KBM-7 (cell line): ENCODE measurements at places on chromosomes 1 and 21.
A peak's percentile ranks its signal among the peaks of the same experiment; 100 is the strongest.

GRCh38 chr1:42934541-42935312 is 23.9 kb downstream of the SLC2A1 start:
- no peak for DNase-seq

GRCh38 chr1:47192458-47193384 is 2.9 kb upstream of the PDZK1IP1 start:
- peak; percentile 90 for DNase-seq

DNA sequence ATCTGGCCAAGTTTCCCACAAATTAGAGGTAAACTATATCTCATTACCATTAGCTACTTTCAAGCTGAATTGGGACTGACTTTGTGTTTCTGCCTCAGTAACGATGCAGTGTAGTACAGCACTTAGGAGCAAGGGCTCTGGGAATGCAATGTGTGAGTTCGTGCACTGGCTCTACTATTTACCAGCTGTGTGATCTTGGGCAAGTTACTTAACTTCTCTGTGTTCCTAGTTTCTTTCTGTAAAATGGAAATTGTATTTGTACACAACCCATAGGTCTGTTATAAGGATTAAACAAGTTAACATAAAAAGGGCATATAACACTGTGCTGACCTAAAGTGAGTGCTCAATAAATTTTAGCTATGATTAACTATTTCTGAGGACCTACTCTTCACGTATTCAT is 65.0 kb upstream of the CSF1 start:
- no peak for DNase-seq

DNA sequence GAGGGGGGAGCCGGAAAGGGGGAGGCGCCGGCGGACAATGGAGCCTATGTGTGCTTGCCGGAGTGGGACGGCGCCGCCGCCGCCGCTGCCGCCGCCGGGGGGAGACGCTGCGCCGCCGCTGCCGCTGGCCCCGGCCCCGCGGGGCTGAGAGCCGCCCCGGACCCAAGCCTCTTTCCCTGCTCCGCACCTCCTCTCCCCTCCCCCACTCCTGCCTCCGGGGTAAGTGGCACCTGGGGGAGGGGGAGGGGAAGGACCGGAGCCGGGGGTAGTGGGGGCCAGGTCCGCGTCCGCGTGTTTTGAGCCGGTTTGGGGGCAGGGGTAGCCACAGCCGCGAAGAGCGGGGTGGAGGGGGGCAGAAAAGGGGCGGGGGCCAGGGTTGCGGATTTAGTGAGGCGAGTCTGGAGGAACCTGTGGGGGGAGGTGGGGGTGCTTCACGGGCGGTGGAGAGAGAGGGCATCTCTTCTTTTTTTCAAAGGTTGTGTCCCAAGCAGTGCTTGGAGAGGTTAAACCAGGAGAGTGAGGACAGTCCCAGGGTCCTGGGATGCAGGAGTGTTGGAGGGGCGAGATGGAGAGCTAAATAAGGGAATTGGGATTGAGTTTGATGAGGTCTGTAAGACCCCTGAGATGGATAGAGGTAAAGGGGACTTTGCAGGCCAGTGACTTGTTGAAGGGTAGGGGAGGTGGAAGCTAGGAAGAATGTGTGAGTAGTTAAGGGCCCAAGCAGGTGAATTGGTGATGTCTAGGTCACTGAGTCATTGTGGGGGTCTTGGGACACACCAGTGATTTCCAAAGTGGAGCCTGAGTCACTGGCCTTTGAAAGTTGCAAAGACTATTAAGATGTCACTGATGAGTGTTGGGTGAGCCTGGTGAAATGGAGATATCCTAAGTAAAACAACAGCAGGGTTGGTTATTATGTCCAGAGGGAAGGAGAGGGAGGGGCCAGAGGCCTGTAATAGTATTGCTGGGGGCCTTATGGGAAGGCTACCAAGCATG is 59.1 kb downstream of the BCL9 start:
- DNase-seq = peak; percentile 22

GRCh38 chr1:225825078-225825477 is 15.2 kb downstream of the EPHX1 start:
- no peak for DNase-seq

DNA sequence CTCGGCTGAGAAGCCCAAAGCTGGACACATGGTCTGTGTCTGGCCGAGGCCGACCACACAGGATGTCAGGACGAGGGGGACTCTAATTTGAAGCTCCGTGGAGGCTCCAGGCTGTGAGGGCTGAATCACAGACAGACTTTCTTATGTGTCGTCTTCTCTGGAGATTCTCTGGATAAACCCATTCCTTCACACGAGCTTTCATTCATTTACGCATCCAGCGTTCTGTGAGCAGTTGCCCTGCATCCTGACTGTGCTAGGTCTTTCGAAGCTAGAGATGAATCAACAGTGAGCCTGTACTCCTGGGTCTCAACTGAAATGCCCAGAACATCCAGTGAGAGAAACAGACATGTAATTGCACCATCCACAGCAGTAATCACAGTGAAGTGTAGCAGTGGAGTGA is 49.6 kb downstream of the ECE1 start:
- no peak for DNase-seq

DNA sequence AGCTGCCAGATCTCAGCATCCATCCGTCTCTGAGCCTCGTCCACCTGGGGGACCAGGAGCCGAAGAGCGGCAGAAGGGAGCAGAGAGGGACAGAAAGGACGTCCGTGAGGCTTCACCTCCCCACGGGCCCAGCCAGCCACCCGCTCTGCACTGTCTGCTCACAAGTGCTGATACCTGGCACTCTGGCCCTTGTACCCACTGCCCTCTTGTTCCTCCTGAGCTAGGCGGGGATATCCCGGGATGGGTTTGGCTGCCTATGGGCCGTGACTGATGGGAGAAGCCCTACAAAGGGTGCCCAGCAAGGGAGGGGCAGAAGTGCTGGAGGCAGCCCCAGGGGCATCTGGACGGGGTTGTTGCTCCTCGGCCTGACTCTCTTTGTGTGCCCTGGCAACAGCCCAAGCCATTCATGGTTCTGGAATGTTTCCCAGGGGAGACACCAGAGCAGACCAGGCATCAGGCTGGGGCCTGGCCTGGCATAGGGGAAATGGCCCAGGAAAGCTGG is 57.6 kb downstream of the LDLRAD2 start:
- DNase-seq = no peak

DNA sequence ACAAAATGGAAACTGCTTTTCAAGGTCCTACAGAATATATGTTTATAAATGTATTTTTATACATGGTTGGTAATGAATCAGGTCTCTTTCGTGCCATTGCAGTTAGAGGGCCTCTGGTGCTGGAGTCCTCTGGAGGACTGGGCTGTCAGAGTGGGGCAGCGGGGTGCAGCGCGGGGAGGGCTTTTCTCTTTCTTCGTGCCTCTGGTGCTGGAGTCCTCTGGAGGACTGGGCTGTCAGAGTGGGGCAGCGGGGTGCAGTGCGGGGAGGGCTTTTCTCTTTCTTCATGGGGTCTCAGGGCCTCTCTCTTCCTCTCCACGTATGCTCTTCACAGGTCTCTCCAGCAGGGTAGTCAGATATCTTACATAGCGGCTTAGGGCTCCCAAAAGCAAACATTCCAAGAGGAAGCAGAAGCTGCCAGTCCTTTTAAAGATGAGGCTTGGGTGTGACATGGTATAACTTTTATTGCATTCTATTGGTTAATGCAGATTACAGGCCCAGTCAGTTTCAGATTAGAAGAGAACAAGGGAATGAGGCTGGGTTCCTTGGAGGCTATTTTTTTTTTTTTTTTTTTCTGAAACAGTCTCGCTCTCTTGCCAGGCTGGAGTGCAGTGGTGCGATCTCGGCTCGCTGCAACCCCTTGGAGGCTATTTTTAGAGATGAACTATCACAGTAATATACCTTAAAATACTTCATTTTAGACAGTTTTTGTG is 13.1 kb downstream of the SDCCAG8 start:
- DNase-seq = peak; percentile 70

- DNase-seq = peak; percentile 43
Measured at GRCh38 chr1:21331752-21332478, 41.7 kb upstream of the ECE1 start.

- DNase-seq = no peak
Measured at GRCh38 chr1:216651826-216652418, 71.3 kb downstream of the ESRRG start.

DNA sequence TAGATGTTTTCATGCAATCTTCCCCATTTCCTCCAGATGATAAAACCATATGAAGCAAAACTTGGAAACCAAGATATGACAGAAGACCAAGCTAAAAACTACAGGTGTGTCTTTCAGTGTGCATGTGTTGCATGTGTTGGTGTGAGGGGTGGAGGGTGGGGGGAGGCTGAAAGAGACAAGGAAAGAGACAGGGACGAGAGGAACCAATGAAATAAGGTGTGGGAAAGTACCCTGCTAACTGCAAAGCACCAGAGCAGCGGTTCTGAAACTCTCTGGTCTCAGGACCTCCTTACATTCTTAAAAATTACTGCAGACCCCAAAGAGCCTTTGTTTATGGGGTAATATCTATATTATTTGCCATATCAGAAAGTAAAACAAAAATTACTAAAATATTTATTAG is 87.4 kb upstream of the HIVEP3 start:
- DNase-seq = no peak

DNA sequence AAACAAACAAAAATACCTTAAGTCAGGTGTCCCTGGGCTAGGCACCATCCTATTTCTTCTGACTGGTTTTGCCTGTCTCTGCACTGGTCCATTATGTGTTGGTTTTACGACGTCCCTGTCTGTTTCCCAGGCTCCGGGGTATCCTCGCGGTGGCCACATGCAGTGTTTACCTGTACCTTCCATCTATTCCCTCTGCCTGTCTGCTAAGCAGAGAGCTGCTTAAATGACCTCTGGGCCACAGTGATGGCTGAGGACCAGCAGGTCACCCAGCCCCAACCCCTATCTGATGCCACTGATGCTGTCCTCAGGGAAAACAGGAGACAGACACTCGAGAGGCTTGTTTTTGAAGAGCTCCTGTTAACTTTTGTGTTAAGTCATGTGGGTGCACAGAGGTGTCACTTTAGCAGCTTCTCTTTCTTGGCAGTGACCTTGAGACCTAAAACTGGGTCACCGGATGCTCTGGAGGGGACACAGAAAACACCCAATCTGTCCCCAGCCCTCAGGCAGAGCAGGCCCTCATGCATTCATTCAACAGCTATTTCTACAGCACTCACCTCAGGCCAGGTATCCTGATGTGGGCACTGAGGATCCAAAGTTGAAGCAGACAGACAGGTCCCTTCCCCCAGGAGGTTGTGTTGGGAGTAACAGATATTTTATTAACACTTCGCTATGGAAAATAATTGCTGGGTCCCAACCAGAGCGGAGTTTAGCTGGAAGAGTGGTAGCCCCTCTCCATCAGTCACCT is 4.4 kb upstream of the EFHD2 start:
- no peak for DNase-seq

DNA sequence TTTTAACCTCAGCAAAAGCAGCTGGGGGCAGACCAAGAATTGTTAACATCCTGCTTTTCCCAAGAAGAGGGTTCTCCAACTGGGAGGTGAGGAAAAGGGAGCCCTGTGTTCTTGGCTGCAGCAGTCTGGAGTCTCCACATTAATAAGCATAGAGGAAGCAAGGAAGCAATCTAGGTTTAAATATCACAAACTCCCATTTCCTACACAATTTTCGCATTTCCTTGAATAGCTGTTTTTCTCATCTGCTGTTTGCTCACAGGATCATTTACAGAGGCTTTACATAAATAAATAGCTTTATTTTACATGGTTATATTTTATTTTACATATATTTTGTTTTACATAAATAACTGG is 124.0 kb downstream of the TRIM33 start:
- no peak for DNase-seq

DNA sequence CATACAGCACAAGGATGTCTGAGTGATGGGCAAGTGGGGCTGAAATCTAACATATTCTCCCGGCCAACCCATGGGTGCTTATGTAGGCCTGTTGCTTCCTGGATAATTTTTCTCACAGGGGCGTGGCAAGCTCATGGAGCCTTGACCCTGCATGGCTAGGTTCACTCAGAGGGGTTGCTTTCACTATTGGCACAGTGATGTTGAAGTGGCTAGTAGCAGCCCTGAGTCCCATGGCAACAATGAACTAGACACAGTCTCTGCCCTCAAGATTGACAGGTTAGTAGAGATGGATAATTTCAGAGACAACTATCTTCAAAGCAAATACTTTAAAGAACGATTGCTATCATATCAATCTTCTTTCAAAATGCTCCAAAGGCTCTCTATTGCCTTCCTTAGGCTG is 6.5 kb upstream of the MAB21L3 start:
- no peak for DNase-seq

- DNase-seq = no peak
Measured at GRCh38 chr21:43211072-43211759, 42.4 kb downstream of the CRYAA start.

DNA sequence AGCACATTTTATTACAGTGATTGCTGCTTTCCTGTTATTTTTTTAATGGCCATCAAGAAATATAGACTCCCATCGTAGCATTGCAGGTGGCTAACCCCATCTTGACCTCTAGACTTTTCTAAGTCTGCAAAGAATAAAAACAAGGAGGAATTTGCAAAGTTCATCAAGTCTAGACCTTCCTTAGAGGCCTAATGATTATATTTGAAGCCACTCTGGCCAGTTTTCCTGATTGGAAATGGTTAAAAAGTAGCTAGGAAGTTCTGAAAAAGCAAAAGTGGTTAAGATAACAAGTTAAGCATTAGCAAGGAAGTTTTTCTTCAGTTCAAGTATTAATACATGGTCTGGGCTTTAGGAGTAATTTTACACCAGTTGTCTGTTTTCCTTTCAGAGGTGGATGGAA is 16.7 kb upstream of the KCNJ15 start:
- DNase-seq = no peak

- no peak for DNase-seq
Measured at GRCh38 chr1:100794748-100795645, 75.5 kb downstream of the VCAM1 start.

- DNase-seq = peak; percentile 91
Measured at GRCh38 chr21:33362044-33362555, 37.3 kb downstream of the IFNAR1 start.

DNA sequence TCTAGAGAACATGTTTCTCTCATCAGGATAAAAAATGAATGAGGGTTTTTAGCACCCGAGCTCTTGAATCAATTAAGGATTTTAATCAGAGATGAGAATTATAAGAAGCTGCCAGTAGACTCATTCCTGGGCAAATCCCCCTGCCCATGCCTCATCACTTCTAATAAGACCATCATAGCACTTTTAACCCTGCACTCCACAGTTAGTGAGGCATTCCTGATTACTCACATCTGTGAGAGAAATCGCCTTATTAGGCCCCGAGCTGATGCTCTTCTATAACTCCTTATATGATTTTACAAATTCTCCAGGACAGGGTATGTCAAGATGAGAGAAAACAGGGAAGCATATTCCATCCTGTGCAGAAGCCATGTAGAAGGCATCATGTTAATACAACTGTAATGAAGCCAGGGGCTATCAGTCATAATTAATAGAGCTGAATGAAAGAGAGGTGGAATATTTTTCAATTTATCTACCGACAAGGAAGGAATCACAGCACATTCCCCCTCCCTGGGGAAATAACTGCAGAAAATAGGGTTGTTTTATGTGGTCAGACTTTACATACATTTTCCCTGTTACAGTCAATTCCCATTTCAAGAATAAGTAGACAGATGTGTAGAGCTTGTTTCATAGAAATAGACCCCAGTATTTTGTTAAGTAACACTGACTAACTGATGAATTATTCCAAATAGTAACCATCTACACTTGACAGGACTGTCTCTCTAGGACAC is 272.7 kb downstream of the HHIPL2 start:
- no peak for DNase-seq
